ENCODE measurements at places on chromosomes 12 and 14. TPM values are rescaled to one million over a fixed set of nuclear protein-coding genes. Genes with fewer than 3 reads are reported as not detected.

PLEKHD1 gene
- not detected for total RNA-seq

PLEKHG7 gene
- total RNA-seq = 0.13 TPM

DTX1 gene
- 0.39 TPM for total RNA-seq

PHETA1 gene
- total RNA-seq = 7.0 TPM

SYNJ2BP gene
- 23.5 TPM for total RNA-seq

POU6F1 gene
- 2.6 TPM for total RNA-seq

C12orf50 gene
- not detected for total RNA-seq

Measured in epithelial cell of alveolus of lung (primary cell).